ENCODE measurements at places on chromosomes 5 and 9.
A peak's percentile ranks its signal among the peaks of the same experiment; 100 is the strongest.

GRCh38 chr5:94941122-94941755 lies 322.8 kb downstream of the SLF1 start:
- no peak for DNase-seq

DNA sequence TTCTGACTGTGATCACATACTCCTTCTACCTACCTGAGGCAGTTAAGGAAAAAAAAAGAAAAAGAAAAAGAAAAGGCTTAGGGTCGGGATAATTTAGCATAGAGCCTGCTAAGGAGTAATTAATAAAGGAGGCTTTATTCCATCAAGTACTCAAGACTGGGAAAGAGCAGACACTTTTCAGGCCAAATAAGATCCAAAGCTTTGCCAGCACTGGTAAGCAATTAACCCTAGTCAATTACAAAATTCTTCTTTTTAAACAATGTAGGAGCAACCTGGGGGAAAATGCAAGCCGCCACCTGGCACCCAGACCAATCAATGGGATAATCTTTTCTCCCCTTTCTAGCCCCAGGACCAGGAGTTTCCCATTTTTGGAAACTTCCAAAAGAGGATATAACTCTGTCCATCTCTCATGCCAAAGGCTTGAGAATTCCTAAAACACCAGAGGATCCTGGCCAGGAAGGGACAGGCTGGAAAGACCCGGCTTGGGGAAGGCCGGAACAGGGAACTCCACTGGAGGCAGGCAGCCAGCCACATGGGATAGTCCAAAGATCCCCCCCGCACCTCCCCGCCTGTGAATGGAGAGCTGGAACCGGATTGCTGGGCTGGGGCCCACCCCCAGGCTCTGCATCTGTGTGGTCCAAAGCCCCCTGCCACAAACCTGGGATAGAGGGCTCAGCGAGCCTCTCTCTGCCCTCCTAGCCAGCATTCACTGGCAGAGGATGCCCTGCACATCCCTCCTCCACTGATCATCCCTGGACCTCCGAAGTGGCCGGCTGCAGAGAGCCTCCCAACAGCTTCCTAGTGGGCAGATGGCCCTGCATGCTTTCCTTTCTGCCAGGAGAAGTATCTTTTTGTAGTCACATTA lies 117.8 kb downstream of the ZNF354C start:
- DNase-seq: no peak

GRCh38 chr9:130042885-130043653 lies at the start of gene FNBP1:
TSS of gene FNBP1 (minus strand) at chr9:130043189. CDS start at chr9:130042975, 214 bp downstream.
- peak; percentile 87 for DNase-seq

DNA sequence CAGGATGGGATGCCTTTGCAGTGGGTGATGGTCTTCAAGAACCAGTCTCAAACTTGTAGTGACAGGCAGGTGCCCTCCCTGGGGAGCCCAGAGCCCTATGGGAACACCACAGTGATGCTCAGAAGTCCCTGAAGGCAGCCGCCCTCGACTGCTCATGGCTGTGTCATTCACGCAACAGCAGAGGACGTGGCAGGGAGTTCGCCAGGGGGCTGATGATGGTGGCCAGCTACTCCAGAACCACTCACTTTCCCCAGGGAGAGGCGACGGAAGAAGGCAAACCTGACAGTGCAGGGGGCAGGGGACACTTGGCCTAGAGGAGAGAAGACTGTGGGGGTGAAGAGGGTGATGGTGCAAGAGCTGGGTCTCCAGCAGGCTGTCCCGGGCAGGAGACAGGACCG lies 4.0 kb downstream of the IL13 start:
- DNase-seq: no peak

DNA sequence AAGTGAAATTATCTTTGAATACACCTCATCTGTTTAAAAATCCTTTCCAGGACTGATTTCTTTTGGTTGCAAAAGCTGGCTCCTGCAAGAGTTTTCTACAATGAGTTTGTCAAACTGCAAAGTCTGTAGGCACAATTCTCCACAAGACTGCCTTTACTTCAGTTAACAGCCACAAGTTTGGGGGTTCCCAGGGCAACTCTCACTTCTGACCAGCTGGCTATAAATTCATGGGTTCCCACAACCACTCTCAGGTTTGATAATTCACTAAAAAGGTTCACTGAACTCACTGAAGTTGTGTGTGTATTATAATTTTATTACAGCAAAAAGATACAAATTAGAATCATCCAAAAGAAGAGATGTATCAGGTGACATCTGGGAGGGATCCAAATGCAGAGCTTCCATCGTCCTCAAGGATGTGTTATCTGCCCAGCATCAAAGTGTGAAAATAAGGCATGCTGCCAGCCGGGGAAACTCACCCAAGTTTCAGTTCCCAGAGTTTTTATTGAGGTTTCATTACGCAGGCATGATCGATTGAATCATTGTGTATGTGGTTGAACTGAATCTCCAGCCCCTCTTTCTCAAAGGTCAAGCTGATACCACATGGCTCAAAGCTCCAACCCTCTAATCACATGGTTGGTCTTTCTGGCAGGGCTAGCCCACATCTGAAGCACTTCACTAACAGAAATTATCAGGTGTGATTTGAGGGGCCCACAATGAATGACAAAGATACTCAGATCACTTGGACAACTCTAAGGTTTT lies 19.0 kb upstream of the PSIP1 start:
- DNase-seq: peak; percentile 13

- DNase-seq: no peak
Measured at GRCh38 chr5:62717301-62717933, 138.8 kb downstream of the LRRC70 start.

GRCh38 chr5:141898448-141899049 lies 20.3 kb upstream of the PCDH1 start:
- peak; percentile 65 for DNase-seq

DNA sequence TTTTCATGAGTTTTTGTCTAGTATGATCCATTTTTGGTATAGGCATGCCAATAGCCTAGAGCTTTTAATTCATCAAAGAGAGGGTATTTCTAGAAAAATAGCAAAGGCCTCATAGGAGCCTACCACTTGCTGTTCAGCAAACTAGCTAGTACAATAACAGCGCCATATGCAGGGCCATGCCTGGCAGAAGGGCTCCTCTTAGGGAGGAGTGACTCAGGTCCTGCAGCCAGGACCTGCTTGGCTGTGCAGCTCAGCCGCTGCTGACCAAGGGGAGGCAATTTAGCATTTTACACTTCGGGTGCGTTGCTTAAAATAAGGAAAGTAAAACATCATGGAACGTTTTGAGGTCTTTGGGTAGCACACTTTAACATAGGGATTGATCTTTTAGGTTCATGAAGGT lies 100.6 kb downstream of the TRIO start:
- DNase-seq: no peak

DNA sequence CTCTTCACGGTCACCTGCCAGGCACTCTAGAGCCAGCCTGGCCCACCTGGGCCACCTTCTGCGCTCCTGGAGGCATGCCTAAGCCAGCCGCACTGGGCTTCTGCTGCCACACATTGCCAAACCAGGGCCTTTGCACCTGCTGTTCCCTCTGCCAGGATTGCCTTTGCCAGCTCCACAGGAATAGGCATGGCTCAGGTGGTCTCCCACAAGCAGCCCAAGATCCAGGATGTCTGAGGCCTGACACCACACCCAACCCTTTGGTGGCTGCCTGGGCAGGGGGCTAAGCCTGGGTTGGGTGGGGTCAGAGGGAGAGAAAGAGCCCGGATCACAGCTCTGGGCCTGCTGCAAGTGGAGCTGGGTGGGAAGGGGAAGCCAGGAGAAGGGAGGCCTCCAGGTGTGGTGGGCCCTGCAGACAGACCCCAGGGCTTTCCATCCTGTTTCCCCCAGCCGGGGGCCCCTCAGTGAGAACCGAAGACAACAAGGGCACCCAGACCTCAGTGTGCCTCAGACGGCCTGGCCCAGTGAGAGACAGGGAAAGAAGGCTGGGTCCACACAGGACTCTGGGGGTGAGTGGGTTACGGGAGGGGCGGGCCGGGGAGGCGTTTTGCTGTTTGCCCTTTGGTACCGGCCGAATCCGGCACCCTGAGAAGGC lies 672 bp upstream of the SUSD3 start:
- no peak for DNase-seq

DNA sequence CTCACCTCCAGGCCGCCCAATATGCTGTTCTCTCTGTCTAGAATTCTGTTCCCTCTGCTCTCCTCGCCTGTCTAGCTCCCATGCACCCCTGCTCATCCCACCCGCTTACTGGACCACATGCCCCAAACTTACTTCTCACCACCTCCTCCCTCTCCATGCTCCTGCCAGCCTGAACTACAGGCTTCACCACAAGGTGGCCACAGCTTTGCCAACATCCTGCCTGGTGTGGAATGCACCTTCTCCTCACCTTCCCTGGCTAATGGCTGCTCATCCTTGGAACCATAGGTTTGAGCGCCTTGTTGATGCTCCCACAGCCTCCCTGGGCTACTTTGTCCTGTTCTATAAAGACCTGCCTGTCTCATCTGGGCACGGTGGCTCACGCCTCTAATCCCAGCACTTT lies 9.6 kb downstream of the LAMC3 start:
- no peak for DNase-seq

- no peak for DNase-seq
Measured at GRCh38 chr5:95946451-95946850, 15.2 kb downstream of the ELL2 start.

DNA sequence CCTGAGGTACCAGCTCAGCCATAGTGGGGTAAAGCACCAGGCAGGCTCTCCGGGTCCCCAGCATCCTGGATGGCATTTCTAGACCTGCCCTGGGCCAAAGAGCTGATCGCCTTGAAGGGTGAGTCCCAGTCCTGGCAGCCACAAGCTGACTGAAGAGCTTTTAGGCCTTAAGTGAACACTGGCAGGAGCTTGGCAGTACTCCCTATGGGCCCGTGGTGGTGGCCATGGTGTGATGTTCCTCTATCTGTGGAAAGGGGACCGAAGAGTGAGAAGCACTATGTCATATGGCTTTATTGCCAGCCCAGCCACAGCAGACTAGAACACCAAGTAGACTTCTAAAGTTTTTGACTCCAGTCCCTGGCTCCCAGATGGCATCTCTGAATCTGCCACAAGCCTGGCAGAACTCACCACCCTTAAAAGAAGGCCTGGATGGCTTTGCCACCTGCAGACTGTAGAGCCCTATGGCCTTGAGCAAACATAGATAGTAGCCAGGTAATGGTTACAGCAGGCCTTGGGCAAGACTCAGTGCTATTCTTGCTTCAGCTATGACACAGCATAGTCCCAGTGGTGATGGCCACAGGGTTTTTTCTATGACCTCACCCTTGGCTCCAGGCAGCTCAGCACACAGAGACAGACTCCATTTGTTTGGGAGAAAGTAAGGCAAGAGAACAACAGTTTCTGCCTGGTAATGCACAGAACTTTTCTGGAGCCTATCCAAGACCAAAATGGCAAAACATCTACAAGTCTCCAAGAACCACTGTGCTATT lies 801.5 kb upstream of the DMAC1 start:
- no peak for DNase-seq

DNA sequence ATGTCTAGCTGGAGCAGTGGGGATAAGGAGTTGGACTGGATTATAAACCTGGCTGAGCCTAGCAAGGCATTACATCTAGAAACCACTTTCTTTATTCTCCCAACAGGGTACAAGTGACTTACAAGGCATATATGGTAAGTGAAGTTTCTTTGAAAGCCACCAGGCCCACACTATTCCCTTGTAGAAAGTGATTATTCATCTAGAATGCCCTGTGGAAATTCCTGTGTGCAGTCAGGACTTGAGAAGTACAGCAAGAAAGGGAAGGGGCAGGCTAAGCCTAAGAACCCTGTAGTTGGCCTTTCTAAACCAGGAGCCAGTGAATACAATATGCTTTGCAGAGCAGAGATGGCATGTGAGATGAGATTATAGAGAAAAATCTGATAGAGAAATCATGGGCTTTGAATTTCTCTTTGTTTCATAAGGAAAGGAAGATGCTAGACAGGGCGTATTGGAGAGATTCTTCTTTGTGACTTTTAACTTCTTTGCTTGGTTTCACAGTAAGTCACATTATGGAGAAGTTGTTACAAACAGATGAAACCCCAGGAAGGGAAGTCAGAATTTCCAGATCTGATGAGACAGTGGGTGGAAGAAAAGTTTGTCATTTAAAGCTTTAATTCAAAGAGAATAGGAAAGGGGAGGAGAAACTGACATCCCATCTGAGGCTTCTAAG lies 321.7 kb downstream of the NDUFS4 start:
- DNase-seq: peak; percentile 76

DNA sequence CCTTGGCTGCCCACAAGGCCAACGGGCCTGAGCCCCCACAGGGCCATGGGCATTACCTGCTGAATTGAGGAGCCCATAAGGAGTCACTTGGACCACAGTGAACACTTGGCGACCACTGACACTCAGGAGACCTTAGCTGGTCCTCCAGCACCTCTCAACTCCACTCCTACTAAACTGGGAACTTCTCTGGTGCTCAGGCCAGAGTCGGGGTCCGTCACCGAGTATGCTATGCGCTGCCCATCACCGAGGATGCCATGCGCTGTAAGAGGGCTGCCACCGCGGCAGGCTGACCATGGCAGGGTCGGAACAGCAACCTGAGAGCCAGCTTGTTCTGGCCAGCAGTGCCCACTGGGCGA lies 600 bp upstream of the SQSTM1 start:
- DNase-seq: no peak

DNA sequence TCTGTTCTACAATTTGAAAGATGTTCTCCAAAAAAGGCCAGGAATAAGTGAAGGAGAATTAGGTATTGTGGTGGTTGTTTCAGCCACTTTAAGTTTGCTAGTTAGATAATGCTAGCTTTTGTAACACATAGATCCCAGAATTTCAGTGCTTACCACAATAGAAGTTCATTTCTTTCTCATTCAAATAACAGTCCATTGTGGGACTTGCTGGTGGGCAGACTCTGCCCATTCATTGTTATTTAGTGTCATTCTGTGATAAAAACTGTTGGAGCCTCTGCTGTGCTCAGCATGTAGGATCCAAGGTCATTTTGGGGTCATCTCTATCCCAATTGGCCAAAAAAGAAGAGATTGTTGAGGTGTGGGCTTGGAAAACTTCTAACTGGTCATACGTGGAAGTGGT lies 106.8 kb downstream of the CCDC192 start:
- no peak for DNase-seq

DNA sequence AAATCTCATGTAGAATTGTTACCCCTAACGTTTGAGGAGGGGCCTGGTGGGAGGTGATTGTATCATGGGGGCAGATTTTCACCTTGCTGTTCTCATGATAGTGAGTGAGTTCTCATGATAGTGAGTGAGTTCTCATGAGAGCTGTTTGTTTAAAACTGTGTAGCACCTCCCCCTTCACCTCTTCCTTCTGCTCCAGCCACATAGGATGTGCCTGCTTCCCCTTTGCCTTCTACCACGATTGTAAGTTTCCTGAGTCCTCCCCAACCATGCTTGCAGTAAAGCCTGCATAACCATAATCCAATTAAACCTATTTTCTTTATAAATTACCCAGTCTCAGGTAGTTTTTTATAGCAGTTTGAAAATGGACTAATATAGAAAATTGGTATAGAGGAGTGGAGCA lies 1783.7 kb upstream of the CDH9 start:
- no peak for DNase-seq

- DNase-seq: no peak
Measured at GRCh38 chr5:146059460-146060220, 45.7 kb downstream of the PLAC8L1 start.

DNA sequence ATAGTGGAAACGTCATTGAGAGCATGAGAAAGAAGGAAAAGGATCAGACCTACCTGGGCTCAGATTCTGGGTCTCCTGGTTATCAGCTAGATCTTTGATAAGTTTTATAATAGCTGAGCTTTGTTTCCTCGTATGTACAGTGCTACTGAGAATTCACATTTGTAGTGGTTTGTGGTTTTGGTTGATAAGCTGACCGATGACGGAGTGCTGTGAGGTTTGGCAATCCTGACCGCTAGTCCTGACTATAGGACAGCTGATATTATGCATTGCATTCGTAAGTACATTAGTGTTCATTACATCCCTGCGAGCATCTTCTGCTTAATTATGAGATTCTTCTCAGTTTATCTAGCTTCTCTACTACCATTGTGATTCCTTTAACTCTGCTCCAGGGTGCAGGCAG lies 190.7 kb upstream of the SLC27A6 start:
- DNase-seq: no peak

Measured in suppressor macrophage treated with lipopolysaccharide for 4 hours (primary cell).